Lower leg skin (tissue), 4 donors: ENCODE measurements at places on chromosomes 13 and 19. TPM values are rescaled to one million over a fixed set of nuclear protein-coding genes. Genes with fewer than 3 reads are reported as not detected.

The CFAP97D2 gene
- total RNA-seq, result not detected

The RFPL4AL1 gene
- total RNA-seq, result not detected

The JOSD2 gene
- 25.0 TPM for total RNA-seq

The OVOL3 gene
- not detected for total RNA-seq

The FOSB gene
- 9.8 TPM for total RNA-seq

The TYROBP gene
- 25.7 TPM for total RNA-seq

The CGB3 gene
- not detected for total RNA-seq

The ZNF433 gene
- 9.6 TPM for total RNA-seq

The NTN5 gene
- total RNA-seq, result not detected

The KCNN1 gene
- total RNA-seq, result not detected

The CYP2B6 gene
- total RNA-seq, result not detected

The SMIM44 gene
- total RNA-seq, result not detected

The RUBCNL gene
- 3.0 TPM for total RNA-seq

The LACC1 gene
- 2.7 TPM for total RNA-seq
